GM13976 (cell line): ENCODE measurements at places on chromosomes 3 and 15.
A peak's percentile ranks its signal among the peaks of the same experiment; 100 is the strongest.

DNA sequence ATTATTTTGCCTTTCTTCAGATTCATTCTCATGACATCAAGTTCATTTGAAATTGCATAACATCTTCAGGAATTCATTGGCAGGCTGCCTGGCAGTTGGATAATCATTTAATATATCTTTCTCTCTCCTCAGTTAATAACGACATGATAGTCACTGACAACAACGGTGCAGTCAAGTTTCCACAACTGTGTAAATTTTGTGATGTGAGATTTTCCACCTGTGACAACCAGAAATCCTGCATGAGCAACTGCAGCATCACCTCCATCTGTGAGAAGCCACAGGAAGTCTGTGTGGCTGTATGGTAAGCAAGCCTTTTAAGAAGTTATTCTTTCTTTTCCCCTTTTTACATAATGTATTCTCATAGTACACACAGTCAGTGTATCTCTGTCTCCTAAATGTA is 38.2 kb downstream of the TGFBR2 start:
- peak; percentile 19 for DNase-seq

- DNase-seq = no peak
Measured at GRCh38 chr3:10010421-10010877, 15.8 kb upstream of the FANCD2 start.

DNA sequence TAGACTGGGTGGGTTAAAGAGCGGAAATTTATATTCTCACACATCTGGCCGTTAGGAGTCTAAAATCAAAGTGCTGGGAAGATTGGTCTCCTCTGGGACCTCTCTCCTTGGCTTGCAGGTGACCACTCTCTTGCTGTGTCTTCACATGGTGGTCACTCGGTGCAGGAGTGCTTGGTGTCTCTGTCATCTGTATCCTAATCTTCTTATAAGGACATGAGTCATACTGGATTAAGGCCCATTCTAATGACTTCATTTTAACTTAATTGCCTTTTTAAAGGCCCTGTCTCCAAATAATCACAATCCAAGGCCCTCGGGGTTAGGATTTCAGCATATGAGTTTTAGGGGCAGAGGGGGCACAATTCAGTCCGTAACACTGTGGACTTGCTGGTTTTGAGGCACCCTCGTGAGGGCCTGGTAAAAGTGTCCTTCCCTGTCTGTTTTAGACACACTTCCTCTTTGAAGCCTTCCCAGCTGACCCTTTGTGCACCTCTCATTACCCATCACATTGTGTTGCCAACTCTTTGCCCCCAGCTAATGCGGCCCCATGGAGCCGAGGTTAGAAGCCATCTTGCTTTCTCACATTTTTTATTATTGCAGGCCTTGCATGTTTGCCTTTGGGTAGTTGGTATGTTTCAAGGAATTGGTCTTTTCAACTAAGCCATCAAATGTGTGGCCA is 3.2 kb downstream of the XYLB start:
- no peak for DNase-seq

DNA sequence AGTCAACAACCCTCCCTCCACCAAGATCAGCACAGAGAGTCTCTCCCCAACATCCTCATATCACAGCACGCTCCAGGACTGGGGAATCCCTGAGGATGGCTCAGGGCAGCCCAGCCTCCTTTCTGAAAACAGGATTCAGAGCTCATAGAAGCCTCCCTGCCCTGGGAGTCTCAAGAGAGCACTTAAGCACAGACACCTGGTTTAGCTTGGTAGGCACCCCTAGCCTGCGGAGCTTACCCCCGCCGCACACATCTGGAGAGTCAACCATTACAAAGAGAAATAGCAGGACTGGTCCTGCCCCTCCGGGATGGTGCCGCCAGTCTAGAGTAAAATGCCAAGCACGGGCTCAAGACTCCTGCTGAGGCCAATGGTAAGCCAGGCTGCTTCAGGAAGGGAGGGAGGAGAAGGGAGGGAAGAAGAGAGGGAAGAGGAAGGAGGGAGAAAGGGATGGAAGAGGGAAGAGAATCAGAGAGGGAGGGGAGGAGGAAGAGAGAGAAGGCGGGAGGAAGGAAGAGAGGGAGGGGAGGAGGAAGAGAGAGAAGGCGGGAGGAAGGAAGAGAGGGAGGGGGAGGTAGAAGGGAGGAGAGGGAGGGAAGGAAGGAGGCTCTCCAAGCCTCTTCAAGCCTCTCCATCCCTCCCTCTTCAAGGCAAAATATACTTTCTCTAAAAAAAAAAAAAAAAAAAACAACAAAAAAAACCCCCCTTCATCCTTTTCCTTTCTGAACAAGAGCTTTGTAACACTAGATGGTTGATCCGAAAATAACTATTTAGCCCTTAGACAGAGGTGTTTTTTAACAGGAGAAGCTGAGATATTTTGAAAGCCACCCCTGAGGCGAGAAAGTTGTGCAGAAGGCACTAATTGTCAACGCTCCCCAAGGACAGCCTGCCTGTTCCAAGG is 278.6 kb upstream of the TLE3 start:
- no peak for DNase-seq

DNA sequence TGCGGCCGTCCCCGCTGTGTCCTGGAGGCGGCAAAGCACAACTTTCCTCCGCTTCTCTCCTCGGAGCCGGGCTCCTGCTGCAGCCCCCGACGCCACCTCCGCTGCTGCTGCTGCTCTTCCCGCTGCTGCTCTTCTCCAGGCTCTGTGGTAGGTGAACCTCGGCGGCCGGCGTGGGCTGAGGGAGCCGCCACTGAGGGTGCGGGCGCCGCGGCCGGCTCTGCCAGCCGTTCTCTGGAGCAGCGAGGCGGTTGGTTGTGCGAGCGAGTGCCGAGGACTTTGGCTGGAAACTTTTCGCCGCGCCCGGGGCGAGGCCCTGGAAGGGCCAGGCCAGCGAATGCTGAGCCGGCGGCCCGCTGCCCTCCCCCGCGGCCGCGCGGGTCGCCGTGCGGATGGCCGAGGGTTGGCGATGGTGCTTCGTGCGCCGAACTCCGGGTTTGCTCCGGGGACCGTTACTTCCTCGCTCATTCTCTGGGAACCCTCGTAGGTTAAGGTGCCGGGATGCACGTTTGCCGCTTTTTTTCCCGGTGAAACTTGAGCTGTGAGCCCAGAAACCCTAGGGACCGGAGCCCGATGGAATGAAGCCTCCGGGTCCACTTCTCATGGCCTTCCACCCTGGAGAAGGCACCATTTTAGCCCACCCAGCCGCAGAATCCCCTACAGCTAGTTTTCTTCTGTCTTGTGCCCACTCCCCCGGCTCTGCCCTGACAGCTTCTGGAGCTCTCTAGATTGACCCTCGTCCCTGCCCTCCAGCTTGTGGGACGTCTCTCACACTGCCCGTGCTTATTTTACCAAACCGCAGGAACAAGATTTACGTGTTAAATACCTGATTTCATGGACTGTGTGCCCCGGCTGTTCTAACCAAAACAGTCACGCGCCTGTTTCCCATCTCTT is 660 bp downstream of the NECTIN3 start:
- peak; percentile 36 for DNase-seq

GRCh38 chr3:15520185-15520584 is 1.3 kb downstream of the COLQ start:
- no peak for DNase-seq

DNA sequence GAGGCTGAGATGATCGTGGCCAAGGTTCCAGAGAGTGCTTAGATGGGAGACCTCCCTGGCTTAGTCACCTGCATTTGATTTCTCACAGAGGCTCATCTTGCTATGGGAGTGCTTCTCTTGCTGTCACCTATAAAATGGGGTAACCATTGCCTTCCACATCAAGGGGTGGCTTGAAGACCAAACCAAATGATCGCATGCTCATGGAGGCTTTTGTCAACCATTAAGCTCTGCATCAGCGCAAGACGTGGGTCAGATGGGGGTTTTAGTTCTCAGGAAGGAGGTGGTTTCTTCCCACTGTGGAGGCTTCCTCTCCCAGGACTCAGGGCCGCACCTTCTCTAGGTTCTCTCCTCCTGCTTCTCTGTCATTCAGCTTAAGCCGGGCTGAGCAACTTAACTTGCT is 27.4 kb upstream of the NOX5 start:
- DNase-seq = no peak

GRCh38 chr3:188906236-188906635 is 265.5 kb upstream of the TPRG1 start:
- no peak for DNase-seq

GRCh38 chr3:135918600-135918999 is 46.9 kb upstream of the PPP2R3A start:
- no peak for DNase-seq
